ENCODE measurements at places on chromosomes 5 and 9.

DNA sequence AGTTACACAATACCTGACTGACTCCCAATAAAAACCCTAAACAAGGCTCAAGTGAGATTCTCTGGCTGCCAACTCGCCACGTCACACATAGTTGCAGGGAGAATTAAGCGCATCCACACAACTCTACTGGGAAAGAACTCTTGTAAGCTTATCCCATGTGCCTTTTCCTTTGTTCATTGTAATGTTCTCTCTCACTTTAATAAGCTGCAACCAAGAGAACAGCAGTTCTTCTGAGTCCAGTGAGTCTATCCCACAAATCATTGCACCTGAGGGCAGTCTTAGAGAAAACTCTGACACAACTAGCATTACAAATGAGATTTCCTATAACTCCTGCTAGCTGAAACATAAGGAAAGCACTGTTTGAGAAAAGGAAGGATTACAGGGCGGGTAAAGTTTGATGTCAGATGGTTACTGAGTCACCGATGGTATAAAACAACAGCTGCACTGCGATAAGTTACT lies 27.4 kb downstream of the CENPK start:
- no peak for DNase-seq

GRCh38 chr5:54689411-54690251 lies 172.1 kb downstream of the SNX18 start:
- DNase-seq, result no peak

DNA sequence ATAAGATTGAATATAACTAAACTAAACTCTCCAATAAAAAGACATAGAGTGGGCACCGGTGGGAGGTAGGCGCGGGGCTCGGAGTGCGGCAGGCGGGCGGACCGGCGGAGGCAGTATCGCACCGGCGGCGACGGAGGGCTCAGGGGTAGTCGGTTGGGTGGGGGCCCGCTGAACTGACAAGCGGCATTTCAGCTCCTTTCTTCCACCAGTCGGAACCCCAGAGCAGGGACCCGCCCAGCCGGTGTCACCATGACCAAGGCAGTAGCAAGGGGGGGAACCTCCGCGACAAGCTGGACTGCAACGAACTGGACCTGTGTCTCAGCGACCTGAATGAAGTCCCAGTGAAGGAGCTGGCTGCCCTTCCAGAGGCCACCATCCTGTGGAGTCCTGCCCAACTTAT lies 156.7 kb downstream of the HINT1 start:
- DNase-seq, result no peak

- no peak for DNase-seq
These were observed 4.1 kb upstream of the IARS1 start for GRCh38 chr9:92297611-92298010.

GRCh38 chr5:78747055-78747454 lies 98.5 kb upstream of the LHFPL2 start:
- no peak for DNase-seq

GRCh38 chr5:126309860-126310259 lies 113.3 kb upstream of the GRAMD2B start:
- no peak for DNase-seq

DNA sequence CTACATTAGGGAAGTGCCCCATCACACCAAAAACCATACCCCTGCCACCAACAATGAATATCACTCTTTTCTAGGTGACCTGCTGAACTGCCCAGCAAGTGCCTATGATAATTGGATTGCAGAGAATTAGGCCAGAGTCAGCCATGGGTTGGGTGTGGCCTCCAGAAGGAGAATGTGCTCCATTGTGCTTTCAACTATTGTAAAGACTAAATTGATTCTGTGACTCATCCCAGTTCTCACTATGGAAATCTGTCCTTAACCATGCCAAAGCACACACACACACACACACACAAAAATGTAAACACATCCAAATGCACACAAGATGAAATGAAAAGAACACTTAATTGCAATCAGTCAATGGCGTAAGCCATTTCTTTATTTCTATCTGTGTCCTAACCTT lies 25.7 kb downstream of the DRD1 start:
- DNase-seq, result no peak

DNA sequence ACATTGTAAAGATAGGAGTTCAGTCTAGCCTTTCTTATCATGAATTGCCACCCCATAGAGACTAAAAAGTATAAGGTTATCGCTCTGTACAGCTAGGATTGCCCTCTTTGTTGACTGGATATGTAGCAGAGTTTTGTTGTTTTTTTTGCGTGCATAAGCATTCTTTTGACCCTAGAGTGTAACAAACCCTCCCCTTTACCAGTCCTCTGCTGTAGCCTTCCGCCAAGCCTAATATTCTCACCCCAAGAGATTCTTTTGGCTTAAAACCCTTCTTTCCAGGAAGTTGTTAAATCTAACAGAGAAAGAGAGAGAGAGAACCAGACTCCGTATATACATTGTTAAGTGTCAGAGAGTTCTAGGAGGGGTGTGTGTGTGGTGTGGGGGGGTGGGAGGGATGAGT lies 113.9 kb downstream of the FGF1 start:
- DNase-seq, result no peak

GRCh38 chr9:93683331-93684134 lies 107.1 kb downstream of the PHF2 start:
- no peak for DNase-seq

DNA sequence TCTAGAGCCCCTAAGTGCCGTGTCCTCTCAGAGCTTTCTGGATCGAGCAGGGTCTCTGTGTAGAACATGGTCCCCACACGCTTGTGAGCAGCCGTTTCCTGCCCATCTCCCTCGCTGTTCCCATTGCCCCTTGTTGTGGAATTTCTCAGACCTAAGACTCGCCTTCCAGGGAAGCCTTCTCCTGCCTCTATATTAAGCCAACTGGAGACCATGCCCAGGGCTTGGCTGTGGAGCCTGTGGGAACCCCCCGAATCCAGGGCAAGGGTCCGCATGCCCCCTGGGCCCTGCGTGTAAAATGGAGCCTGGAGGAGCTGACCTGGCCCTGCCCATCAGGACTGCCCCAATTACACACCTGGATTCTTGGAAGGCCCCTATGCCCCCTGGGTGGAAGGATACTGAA lies 14.5 kb upstream of the SPATA31E1 start:
- no peak for DNase-seq
